ENCODE measurements at places on chromosomes 12 and 14.

- DNase-seq, result no peak
These were observed 421.1 kb downstream of the VRK1 start for GRCh38 chr14:97218274-97218673.

- DNase-seq, result no peak
These were observed 1127.0 kb downstream of the BCL11B start for GRCh38 chr14:98144964-98145363.

DNA sequence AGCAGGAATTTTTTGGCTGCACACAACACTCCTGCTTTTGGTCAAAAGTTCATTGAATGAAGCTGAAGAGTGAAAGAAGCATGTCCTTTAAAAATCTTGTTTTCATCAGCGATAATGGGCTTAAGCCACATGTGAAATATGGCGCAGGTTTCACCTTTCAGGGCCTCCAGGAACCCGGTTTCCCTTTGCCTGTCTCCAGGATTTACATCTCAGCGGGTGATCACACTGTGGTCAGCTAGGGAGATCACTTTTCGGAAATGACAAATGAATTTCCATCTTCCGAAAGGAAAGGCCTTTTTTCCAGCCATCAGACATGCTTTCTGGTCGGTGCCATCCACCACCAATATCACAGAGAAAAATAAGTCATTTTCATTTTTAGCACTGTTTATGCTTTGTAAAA lies 727.1 kb upstream of the TBX3 start:
- DNase-seq, result no peak

GRCh38 chr12:96236221-96236822 lies 42.1 kb downstream of the ELK3 start:
- DNase-seq, result no peak

DNA sequence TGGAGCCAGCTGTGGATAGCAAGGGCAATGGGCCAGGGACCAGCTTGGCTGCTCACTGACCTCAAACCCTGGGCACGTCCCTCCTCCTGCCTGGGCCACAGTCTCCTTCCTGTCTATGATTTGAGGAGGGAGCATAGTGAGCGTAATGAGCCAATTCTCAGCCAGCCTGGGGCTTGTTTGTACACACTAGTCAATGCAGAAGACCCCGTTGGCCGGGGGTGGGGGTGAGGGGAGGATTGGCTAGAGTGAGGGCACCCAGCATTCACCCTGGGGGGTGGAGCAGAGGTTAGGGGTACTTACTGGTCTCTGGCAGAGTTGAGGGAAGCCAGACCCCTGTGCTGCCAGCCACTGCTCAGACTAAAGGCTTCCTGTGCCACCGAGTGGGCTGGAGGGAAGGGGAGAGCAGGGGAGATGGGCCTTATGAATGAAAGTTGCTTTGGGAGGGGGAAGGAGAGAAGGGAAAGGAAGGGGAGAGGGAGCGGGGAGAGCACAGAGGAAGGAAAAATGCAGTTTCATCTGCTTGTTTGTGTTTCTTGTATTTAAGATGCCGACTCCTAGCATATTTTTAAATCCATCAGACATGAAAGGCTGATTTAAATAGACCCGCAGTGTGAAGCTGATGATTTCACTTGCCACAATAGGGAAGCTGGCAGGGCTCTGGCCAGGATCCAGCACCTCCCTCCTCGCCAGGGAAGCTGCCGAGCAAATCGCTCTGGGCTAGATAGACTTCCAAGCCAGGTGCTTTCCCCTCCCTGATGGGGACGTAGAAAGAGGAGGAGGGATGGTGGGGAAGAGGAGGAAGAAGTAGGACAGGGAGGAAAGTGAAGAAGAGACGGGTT lies 114.0 kb downstream of the PRMT8 start:
- DNase-seq, result no peak

DNA sequence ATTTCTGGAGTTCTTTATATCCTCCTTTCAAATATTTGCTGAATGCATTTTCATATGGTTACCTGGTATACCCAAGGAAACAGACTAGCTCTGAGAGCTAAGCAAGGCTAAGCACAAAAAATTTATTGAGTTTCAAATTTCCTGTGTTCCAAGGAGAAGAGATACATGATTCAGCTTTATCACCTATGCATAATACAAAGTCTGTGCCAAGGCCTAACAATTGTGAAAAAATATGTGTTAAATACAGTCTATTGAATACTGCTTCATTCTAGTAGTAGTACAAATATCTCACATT lies 103.7 kb upstream of the LGR5 start:
- DNase-seq, result no peak

DNA sequence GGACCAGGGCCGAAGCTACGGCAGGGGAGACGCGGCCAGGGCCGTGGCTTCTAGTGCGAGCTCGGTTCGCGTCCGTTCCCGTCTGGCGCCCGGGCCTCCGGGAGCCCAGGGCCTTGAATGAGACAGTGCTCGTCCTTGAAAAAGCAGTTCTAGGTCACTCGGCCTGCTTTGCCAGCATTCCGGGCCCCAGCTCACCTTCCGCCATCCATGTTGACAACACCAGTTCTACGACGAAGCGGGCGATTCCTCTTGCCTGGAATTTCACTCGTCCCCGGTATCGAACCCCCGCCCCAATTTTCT lies 4.5 kb downstream of the OR10AD1 start:
- DNase-seq, result no peak

DNA sequence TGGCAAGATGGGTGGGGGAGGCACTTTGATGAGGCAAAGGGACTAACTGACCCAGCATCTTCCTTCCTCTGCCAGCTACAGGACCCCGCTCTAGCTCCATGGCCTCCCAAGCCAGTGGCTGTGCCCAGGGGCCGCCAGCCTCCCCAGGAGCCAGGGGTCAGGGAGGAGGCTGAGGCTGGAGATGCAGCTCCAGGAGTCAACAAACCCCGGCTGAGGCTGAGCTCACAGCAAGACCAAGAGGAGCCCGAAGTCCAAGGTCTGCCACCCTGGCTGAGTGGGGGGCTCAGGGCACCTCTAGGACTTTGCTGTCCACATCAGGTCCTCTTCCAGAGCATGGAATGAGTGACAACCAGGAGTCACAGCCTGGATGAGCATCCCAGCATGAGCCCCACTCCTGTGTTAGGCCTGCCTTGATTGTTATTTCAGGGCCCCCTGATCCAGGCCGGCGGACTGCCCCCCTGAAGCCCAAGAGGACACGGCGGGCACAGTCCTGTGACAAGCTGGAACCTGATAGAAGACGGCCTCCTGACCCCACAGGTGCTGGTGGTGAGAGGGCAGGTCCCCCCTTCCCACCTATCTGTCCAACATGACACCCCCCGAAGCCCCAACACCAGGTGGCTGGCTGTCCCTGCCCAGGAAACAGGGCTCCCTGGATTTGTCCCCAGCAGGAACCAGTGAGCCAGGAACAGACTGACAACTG lies 2.5 kb upstream of the CPNE6 start:
- DNase-seq, result no peak

DNA sequence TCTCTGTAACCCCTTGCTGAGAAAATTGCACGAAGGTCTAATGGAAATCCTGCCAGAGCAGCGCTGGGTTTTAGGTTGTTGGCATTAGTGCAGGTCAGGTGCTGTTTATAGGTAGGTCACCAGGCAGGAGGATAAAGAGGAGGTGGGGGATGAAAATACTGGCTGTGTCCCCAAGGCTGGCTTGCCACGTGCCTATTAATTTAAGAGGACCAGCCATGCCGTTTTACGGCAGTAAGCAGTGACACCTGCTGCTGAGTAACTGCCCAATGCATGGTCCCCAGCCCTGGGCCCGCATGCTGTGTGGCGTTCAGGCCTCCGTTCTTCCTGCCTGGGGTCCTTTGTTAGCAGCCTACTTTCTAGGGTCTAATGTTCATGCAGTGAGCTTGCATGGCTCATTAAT lies 67.2 kb downstream of the WDR20 start:
- no peak for DNase-seq

Measured in HCEC 1CT (cell line).